ENCODE measurements at places on chromosomes 6 and 20. TPM values are rescaled to one million over a fixed set of nuclear protein-coding genes. Genes with fewer than 3 reads are reported as not detected.

DNA sequence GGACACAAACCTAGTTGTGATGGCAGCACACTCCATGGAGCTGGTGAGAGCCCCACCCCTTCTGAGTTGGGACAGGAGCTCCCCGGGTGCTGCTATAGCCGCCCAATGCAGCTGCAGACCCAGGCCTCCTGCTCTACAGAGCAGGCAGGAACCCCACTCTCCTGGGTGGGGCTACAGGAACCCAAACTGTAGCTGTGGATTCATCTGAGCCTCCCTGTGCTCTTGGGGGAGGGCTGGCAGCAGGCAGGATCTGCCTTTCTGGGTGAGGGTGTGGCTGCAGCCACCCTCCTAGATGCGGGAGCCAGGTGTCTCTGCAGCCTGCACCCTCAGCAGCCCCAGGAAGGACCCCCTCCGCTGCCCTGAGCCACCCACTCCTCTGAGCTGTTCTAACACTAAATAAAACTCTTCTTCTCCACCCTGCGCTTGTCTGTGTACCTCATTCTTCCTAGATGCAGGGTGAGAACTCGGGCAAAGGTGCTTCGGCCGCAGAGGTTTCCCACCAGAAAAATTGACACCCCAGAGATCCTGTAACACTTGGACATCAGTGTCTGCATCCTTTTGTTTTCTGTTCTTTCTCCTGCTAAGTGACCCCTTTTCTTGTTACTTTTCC, 55.2 kb upstream of the KIF13A start:
- no peak for DNase-seq

- DNase-seq: no peak
These were observed 68.2 kb downstream of the MTFR2 start for GRCh38 chr6:136181861-136182260.

GRCh38 chr20:38303908-38304379, at the start of gene BPI:
BPI (plus strand) TSS chr20:38304156; CDS start chr20:38304224, 68 bp downstream.
- DNase-seq: peak; percentile 89

DNA sequence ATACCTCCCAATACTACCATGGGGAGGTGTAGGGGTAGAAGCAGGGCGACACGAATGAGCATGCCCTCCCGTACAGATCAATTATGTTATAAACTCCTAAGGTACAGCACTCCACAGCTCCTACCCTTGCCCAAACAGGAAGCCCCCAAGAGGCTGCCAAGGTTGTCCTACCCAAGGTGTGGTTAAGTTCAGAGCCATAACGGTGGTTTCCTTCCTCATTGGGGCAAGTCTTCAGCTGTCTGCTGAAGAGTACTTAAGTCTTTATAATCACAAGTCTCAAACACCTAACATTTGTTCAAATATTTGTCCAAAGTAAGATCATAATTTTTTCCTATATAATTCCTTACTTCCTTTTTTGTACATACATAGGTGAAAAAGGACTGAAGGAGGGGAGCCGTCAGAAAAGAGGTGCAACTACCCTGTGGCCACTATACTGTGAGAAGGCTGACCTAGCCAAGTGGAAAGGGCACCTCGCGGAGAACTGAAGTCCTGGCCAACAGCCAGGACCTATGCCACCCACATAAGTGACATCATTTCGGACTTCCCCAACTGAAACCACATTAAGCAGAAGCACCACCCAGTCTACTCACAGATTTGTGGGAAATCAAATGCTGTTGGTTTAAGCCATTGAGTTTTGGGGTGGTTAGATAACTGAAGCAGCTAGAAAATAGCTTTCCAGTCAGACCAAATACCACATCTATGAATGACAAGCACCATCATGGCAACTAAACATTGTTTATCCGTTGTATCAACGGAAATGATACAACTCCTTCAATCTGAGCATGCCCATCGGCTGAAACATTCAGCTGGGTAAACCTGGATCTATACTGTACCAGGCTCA, 2.9 kb upstream of the RAB22A start:
- DNase-seq: peak; percentile 73

DNA sequence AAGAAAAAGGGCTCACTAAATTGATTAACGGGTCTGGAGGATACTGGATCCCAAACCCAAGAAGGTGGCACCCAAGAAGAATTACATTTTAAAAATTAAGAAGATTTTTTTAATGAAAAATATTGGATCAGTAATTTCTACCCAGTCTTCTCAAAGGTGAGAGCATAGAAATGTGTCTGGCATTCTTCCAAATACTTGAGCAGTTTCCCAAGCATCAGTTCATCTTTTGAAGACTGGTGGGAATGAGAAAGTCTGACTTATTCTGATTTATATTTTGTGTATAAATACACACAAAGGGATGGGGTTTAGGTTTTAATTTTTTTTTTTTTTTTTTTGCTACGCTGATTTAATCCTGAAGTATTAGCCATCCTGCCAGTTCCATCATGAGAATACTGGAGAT, 3.3 kb downstream of the MGME1 start:
- DNase-seq: no peak

PKIB gene
- not detected for total RNA-seq

DNA sequence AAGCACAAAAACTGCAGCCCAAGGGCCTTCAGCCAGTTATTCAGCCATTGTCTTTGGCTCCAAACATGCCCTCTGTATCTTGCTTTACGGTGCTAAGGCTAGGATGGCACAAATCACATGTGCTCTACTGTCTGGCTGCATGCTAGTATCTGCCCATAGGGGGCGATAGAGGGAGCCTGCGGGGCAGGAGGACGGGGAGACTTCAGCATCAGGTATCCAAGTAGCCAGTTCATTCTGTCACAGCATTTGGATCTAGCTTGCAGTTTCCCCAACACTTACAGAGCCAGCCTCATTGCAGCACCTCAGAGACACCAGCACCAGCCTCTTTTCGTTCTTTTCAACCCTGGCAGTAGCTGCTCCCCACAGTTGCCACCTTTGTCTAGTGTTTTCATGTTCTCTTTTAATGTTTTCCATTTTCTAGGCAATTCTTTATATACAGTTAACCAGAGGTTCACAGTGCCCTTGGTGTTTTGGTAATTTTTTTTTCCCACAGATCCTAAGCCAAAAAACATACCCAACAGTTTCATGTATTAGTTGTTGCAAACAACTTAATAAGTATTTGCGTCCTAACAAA, 705.9 kb downstream of the PTPRT start:
- no peak for DNase-seq

- DNase-seq: no peak
These were observed 7.3 kb downstream of the GHRH start for GRCh38 chr20:37254114-37254878.

- DNase-seq: no peak
These were observed 90.8 kb downstream of the CLIC5 start for GRCh38 chr6:45924763-45925342.

DNA sequence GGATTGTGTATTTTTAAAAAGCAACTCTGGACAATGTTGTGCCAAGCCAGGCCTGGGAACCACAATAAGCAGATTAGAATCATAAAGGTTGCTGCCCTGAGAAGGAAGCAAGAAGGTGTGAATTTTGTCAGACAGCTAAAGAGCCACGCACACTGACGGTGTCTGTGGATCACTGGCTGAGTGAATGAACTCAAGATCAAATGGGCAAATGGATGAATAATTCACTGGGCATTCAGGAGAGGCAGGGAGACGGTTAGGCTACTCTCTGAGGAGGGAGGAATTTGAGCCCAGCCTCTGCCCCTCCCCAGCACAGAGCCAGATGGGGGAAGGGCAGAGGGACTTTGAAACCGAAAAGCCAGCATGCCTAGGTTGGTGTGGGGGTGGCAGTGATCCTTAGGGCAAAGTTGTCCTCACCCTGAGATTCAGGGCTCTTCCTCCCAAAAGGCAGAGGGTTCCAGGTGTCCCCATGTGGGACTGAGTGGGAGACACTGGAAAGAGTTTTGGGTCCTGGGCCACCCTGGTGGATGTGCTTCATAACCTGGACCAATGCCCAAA, 19.5 kb upstream of the SLC22A7 start:
- no peak for DNase-seq

MLIP gene
- 407 TPM for total RNA-seq

GRCh38 chr6:151452750-151453427, 963 bp upstream of the RMND1 start:
- no peak for DNase-seq

- no peak for DNase-seq
These were observed 65.0 kb downstream of the ISM1 start for GRCh38 chr20:13286052-13286451.

PLCB4 gene
- total RNA-seq: 27.7 TPM

GINS1 gene
- 0.73 TPM for total RNA-seq

DNA sequence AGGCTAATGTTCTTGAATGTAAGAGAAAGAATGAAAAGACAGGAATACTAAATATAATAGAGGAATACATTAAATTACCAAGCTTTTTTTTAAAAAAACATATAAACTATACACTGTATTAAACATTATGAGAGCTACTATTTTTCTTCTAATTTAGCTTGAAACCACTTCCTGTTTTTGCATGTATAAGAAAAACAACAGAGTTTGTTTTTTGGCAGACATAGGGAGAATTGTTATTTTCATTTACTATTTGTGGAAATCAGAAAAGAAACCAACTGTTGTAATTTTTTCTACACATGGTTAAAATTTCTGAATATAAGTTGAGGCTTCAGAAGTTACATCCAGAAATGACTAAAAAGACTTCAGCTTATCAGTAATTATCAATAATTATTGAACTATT, 991.8 kb upstream of the GJE1 start:
- no peak for DNase-seq

SLC22A16 gene
- total RNA-seq: 0.32 TPM

GRCh38 chr6:147728903-147729302, 220.4 kb downstream of the SAMD5 start:
- DNase-seq: no peak

GRCh38 chr6:111379831-111380230, 103.2 kb downstream of the REV3L start:
- DNase-seq: no peak

DNA sequence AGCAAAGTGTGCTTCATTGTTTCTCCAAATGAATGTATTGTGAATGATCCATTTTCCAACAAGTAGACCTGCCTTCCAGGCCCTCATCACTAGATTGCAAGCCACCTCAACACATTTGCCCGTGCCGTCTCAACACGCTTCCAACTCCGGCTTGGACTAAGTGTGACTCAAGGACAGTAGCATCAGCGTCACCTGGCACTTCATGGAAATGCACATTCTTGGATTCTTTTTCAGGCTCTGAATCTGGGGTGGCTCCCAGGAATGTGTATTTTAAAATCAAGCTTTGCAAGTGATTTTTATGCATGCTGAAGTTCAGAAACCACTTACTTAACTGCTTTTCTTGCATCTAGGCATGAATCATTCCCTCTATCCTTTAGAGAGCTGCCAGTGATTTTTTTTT, 129.6 kb upstream of the EEF1E1 start:
- no peak for DNase-seq

DNA sequence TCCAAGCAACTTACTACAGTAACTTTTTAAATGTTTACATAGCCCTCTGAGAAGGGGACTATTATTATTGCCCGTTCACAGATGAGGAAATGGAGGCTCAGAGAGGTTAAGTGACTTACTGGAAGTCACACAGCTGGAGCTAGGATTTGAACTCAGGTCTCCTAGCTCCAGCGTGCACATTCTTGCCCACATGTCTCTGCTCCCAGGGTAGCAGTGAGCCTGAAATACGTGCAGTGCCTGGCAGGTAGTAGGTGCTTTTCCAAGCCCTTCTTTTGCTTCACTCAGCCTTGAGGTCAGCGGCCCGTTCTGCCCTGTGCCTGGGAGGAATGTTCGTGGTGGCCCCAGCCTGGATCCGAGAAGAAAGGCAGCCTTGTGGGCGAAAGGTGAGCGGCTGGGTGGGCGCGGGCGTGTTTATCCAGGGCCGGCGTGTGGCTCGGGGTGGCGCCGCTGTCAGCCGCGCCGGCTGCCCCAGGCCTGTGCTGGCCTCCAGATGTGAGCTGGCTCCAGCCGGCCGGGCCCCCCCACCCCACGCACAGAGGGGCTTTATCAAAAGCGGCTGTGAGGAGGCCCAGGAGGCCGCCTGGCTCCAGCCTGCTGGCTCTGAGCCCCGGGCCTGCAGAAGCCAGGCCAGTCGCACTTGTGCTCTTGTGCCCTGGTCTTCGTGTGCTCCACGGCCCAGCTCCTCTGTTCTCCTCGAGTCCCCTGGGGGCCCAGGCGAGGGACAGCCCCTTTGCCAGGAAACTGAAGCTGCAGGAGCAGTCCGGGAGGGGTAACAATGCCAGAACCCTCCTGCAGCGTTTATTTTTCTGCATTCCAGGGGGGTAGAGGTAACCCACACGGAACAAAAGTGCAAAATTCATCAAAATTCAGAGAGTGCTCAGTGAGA, 58.1 kb downstream of the UBE2V1 start:
- peak; percentile 73 for DNase-seq

- peak; percentile 7 for DNase-seq
These were observed 197.3 kb upstream of the PROKR2 start for GRCh38 chr20:5513975-5514516.

RBM24 gene
- 181 TPM for total RNA-seq

TRIM10 gene
- total RNA-seq: not detected

DNA sequence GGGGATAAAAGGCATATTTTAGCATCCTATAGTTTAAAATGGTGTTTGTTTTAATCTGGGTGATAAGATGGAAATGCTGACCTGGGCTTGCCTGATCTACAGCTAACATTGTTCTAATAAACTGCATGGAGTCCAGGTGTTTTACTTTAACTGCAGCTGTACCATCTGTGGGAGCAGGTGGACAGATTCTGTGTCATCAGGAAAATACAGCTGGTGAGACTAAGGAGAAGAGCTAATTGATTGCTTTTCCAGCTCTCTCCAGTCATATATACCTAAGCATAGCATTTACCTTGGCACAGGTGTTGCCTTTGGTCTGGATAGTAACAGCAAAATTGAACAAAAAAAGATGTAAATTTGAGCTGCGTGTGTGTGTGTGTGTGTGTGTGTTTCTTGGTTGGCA, 31.6 kb downstream of the CBFA2T2 start:
- DNase-seq: no peak

DNA sequence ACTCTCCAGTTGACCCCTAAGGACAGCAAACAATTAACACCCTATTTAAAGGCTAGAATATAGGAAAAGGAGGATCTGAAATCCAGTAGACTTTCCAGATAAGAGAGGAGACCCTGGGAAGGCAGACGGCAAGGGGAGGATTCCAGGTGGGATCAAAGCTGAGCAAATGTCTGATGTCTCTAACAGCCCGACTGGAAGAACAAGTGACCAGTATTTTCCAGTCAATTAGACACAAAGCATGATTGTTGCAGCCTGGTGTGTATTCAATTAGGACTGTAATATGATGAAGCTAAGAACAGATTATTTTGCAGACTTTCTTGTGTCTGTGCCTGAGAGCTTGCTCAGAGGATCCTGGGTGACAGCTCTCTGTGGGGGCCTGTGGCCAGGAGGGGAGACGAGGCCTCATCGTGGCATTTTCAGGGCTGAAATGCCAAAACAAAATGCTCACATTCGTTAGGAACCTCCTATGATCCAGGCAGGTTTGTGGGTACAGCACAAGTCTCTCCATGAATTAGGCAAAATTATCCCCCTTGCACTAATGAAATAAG, 471.8 kb upstream of the AGPAT4 start:
- no peak for DNase-seq

SLPI gene
- 5.7 TPM for total RNA-seq

Data from Right ventricle myocardium inferior (tissue), 1 donor.